Parietal lobe (tissue), 2 donors: ENCODE measurements at places on chromosomes 12 and 14. TPM values are rescaled to one million over a fixed set of nuclear protein-coding genes. Genes with fewer than 3 reads are reported as not detected.

The HOXC13 gene
- total RNA-seq, result not detected

The TBX3 gene
- total RNA-seq, result 1.9 TPM

The TGFB3 gene
- total RNA-seq, result 21.6 TPM

The PROX2 gene
- total RNA-seq, result not detected

The NDRG2 gene
- 105 TPM for total RNA-seq

The SERPINA12 gene
- not detected for total RNA-seq

The PRKD1 gene
- total RNA-seq, result 28.2 TPM

The SLC6A13 gene
- 5.6 TPM for total RNA-seq

The MANSC4 gene
- total RNA-seq, result 0.63 TPM

The HOXC6 gene
- not detected for total RNA-seq

The ZFHX2 gene
- 5.0 TPM for total RNA-seq

The TSPAN19 gene
- 1.3 TPM for total RNA-seq

The CDH24 gene
- total RNA-seq, result 22.5 TPM

The RTRAF gene
- 48.8 TPM for total RNA-seq

The HOXC12 gene
- not detected for total RNA-seq

The BTG1 gene
- 37.2 TPM for total RNA-seq

The RNU4-1 gene
- under 0.01 TPM for total RNA-seq

The DDX55 gene
- 39.1 TPM for total RNA-seq
